NCI-H187 treated with DMSO at 0.1 percent for 48 hours (cell line): ENCODE measurements at places on chromosomes 6 and 20.

GRCh38 chr6:37988696-37989095 lies 169.2 kb downstream of the ZFAND3 start:
- DNase-seq = no peak

- no peak for DNase-seq
Measured at GRCh38 chr6:138953451-138953850, 34.6 kb downstream of the REPS1 start.

DNA sequence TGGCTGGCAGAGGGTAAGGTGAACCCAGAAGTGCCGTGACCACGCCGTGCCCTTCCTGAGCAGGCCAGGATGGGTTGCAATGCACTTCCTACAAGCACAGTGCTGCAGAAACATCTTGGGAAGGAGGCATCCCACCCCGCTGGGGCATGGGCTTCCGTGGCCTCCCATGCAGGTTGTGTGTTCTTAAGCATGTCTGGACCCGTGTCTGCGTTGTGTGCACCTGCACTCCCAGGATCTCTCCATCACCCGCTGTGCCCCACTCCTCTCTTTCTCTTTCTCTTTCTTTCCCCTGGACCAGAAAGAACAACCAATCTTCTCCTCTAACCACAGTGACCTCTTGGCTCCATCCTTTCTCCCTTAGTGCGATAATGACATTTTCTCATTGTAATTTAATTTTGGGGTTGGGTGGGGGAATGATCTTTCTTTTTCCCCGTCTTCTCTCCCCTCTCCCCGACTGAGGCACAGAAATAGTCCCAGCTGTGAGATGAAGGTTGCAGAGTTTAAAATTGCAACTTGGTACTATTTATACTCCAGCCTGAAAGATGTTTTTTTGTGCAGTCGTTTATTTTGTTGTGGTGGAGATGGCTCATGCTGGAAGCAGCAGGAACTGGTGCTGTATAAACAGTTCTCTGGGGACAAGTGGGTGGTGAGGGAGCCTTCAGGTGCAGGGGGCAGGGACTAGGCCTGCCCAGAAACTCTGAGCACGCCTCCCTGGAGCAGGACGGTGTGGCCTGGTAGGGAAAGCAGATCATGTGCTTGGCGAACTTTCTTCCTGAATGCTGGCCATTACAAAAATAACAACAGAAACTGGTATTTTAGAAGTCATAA lies 20.5 kb downstream of the BCAS4 start:
- no peak for DNase-seq

- DNase-seq = no peak
Measured at GRCh38 chr6:44263354-44264100, 1.8 kb downstream of the NFKBIE start.

- no peak for DNase-seq
Measured at GRCh38 chr20:31673435-31673834, 35.7 kb downstream of the COX4I2 start.
